Suppressor macrophage treated with lipopolysaccharide for 4 hours (primary cell): ENCODE measurements at places on chromosomes 3 and 15.

GRCh38 chr3:141269961-141270360 lies 38.3 kb downstream of the PXYLP1 start:
- no peak for DNase-seq

DNA sequence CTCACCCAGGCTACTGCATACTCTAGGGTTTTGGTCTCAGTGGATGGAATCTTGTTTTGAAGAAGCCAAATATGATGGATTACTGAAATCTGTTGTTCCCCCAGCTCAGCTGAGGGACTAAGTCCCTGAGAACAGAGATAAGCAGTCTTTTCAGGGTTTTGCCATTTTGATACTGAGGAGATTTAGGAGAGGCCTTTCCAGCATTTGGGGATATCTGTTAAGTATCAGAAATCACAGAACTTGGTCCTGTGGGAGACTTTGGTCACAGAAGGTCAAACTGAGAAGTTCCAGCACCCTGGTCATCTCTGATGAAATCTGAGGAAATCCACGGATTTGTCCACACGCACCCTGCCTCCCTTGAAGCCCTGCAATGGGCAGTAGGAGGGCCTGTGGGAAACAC lies 181.0 kb upstream of the GADL1 start:
- DNase-seq: no peak

- DNase-seq: no peak
Measured at GRCh38 chr15:72184165-72184811, 13.3 kb downstream of the GRAMD2A start.

GRCh38 chr3:146092230-146092629 lies 68.8 kb downstream of the PLOD2 start:
- DNase-seq: no peak

DNA sequence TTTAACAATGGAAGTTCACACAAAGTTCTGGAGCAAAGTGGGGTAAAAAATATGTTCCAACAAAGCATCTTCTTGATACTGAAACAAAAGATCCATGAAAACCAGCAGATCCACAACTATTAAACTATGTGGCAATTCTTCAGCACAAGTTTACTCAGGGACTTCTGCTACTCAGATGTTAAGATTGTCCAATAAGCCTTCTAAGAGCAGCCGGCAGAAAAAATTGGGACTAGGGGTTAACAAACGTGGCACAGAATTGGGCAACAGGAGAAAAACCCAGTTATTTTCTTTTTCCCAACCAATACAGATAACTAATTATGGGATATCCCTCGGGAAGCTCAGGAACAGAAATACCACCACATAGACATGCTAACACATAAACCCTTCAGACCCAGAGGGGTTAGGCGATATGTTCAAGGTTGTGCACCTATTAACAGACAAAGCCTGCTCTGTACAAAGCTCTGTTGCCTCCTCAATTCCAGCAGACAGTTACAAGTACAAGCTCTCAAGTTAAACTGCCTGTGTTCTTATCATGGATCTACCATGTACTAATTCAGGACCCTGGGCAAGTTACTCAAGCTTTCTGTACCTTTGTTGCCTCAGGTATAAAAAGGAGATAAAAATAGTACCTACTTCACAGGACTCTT lies 6.8 kb downstream of the SSR3 start:
- no peak for DNase-seq

DNA sequence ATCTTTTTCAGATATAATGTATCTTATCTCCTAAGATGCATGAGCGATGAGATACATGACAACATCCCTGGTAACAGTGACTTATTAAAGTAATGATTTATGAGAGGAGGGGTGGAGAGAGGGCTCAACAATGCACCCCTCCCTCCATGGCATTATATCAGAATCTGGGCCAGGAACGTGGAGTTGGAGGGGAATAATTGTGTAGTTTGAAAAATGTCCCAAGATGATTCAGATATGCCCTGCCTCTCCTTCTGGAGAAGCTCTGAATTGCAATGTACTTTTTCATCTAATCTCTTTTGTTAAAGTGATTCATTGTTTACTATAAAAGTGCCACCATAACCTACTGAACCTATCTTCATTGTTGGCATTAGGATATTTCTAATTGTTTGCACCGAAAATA lies 86.5 kb downstream of the FRMD4B start:
- no peak for DNase-seq
